ENCODE measurements at places on chromosomes 16 and 17.

DNA sequence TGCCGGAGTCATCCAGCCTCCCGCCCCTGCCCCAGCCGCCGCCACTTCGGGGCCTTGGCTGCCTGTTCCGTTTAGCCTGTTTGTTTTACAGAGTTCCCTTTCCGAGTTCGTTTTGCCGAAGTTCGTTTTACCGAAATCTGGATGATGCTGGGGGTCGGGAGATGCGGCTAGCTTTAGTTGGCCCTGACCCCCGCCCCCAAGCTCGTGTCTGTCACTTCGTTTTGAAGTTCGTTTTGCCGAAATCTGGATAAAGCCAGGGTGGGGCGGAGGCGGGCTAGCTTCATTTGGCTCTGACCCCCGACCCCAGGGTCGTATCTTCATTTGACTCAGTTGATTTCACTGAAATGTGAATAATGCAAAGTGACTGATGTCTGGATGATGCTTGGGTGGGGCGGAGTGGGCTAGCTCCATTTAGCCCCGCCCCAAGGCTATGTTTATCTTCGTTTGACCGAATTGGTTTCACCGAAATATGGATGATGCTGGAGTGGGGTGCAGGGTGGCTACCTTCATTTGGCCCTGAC is 591 bp downstream of the PSMD7 start:
- DNase-seq: no peak

GRCh38 chr16:81647527-81647926 is 131.6 kb upstream of the PLCG2 start:
- no peak for DNase-seq

GRCh38 chr17:21213638-21214014 is 335 bp downstream of the TMEM11 start:
- peak; percentile 17 for DNase-seq

DNA sequence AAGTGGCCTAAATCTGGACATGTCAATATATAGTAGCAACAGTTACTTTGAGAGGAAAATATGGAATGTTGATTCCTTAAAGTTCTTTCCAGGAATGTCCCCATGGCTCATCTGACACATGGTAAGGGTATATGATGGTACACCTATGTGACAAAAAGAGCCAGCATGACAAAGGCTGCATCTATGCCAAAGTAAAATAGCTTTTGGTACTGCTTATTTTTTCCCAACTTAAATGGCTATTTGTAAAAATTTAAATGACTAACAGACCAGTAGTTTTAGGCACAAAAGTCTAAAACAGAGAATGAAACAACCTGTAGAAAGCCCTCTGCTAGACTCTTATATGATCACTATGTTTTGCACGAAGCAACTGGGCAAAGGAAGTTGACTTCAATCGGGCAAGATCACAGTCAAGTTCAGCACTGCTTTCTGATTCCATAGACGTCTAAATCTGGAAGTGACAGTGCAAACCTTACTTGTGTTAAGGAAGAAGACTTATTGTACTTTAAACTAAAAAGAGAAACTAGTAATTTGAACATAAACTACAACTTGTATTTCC is 135.1 kb downstream of the SKAP1 start:
- no peak for DNase-seq

GRCh38 chr17:77409282-77410161 is 268.8 kb downstream of the SEC14L1 start:
- no peak for DNase-seq

Data from stimulated activated CD8-positive, alpha-beta memory T cell treated with anti-CD3 and anti-CD28 coated beads, Interleukin-7, amount 100 ng/mL, for 1 hour (primary cell).